ENCODE measurements at places on chromosomes 3 and 15.

GRCh38 chr15:89130201-89130600 is 41.9 kb downstream of the ABHD2 start:
- no peak for DNase-seq

GRCh38 chr3:112786002-112786590 is 60.6 kb downstream of the CD200R1L start:
- DNase-seq: no peak

GRCh38 chr3:127113571-127113891 is 79.4 kb upstream of the PRR23E start:
- DNase-seq: no peak

DNA sequence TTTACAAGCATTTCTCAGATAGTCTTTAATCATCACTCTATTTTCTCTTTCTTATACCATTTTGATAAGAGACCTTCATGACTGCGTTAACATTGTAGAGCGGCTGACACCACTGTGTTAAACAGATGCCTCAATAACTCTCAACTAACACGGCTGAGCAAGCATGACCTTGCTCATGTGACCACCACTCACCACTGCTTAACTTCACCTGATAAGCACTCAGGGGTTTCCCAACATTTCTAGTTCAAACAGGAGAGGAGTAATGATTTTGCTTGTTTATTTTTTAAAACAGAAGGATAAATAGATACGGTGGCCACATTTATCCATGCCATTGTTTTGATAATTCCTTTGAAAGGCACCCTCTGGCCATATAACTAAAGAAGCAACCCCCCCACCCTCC is 37.7 kb upstream of the TMEM45A start:
- no peak for DNase-seq

Measured in AG04450 (cell line).